Naive thymus-derived CD8-positive, alpha-beta T cell (primary cell): ENCODE measurements at places on chromosomes 4 and X.

GRCh38 chr4:154160519-154161301 is 330.9 kb downstream of the DCHS2 start:
- DNase-seq, result no peak

- no peak for DNase-seq
Observed at GRCh38 chrX:130771230-130771629, 131.8 kb downstream of the ENOX2 start.

DNA sequence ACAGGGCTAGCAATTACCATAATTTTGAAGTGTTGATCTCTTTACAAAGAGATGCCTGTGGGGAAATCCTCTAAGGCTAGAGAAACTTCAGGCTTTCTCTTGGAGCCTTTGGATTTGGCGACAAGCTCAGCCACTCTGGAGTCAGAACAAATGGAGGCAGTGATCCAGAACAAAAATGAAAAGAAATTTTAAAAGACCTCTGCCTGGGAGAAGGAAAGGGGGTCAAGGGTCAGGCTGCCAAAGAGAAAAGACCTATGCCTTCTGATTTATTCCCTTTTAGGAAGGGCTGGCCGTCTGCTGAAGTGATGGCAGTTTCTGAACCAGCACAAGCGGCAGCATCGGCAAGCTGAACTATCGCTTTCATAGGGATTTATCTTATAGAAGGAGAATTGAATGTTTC is 140.8 kb upstream of the SFRP2 start:
- DNase-seq, result no peak

- no peak for DNase-seq
Observed at GRCh38 chr4:182090186-182090585, 153.0 kb upstream of the TENM3 start.

DNA sequence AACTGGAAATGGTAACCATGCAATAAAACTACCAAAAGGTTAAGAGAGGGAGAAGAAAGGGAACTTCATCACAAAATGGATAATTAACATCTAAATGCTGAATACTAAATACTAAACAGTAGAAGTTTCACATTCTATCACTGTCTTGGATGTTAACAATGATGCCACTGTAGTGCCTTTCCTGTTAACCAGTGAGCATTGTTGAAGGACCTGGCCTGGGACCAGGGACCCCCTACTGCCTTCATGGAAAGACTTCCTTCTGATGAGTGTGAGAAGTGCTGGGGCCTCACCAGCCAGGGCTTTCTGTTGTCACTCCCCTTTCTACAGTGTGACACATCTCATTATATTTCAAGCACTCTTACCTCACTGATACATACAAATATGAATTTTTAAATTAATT is 739.3 kb upstream of the FTHL17 start:
- DNase-seq, result no peak

DNA sequence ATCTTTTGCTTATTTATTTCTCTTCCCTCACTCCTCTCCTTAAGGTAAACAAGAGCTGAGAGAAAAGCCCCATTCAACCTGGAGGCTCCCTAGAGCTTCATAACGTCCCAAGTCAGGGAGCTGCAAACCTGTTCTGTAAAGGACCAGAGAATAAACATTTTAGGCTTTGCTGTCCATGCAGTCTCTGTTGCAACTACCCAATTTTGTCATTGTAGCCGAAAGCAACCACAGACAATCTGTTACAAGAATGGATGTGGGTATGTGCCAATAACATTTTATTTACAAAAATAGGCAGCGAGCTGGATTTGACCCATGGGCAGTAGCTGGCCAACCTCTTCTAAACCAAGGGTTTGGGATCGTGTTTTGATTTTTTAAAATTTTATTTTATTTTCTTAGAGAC is 71.3 kb upstream of the TBL1X start:
- DNase-seq, result no peak

DNA sequence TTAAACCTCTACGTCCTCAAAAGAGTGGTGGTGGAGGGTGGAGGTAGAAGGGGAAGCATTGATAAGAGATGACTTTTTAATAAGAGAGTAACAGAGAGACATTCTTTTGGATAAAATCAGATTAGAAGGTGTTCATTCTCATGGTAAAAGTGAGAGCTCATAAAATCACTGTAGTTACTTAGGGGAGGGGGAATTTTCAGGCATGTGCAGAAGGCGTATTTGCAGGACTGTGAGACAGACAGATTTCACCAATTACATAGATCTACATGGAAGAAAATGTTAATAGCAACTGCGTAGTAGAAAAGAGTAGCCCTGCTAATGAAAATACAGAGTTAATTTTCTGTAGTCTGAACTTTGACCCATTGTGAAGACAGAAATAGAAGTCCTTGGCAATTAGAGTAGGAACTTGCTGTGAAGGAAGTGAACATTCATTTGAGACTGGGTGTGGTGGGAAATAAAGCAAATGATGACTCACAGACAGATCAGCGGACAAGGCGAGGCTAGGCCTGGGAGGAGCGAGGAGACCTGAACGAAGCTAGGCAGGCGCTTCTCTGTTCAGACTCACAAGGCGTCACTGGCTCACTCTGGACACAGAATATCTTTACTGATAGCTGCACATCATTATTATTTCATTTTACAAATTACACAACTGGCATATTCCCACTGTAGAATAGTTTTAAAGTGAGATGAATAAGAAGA is 57.2 kb upstream of the FAM9C start:
- no peak for DNase-seq

- DNase-seq, result no peak
Observed at GRCh38 chr4:176436293-176436973, 116.7 kb downstream of the SPCS3 start.

- DNase-seq, result no peak
Observed at GRCh38 chr4:2888886-2889285, 45.2 kb downstream of the ADD1 start.

DNA sequence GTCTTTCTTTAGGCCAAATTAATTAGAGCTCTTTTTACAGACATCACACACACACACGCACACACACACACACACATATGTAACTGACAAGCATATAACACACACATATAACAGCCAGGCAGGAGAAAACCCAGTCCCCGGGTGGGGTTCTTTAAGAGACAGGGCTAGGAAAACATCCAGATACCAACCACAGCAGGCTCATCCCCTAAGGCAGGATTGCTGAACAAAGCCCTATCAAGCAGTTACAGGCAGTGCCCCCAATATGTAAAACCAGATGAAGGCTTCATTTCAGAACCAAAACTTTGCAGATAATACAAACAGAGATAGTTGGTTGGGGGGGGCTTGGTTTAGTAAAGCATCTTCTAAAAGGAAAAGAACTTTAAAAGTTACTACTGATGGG is 18.0 kb upstream of the FAM47E start:
- no peak for DNase-seq

DNA sequence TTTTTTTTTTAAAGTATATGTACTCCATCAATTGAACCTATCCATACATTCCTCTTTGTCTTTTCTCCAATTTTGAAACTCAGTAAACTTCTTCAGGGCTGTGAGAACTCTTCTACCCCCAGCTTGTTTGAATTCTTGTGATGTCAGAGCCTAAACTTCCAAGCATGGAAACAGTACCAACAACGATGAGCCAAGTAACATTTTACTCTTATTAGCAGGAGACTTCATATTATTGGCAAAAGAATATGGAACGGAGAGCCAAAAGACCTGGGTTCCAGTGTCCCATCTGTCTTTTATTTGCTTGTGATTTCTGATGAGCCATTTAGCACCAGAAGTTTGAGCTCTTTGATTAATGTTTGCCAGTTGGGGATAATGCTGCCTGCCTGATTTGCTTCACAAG is 5.3 kb downstream of the DIAPH2 start:
- no peak for DNase-seq

DNA sequence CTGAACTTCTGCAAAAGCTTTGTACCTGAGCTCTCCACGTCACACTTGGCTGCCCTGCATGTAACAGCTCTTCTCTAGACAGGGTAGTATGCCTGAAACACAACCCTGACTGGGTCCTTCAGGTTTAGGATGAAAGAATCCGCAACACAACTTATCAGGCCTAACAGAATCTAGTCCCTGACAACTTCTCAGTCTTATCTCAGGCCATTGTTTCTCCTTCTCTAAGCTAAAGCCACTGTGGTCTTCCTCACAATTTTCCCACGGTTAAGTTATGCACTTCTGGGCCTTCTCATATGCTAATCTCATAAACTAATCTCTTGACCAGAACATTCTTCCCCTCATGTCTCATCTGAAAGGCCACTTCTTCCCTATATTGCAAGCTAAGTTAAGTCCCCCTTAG is 10.8 kb upstream of the TMPRSS11B start:
- no peak for DNase-seq

DNA sequence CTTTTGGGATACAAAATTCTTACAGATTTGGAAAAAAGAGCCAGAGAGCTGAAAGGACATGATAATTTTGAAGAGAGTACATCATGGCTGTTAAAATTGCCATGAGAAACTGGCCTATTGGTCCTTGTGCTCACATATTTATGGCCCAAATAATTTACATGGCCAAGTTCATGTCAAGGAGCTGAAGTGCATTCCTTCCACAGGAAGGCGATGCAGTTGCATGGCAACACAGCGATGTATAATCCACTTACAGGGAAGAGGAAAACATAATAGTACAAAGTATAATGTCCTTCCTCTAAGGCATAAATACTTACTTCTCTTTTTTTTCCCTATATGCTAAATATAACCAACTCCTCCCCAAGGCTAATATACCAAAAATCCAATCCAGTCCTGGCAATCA is 914.5 kb upstream of the AGA start:
- no peak for DNase-seq

GRCh38 chrX:107721318-107721717 is 54.3 kb downstream of the TSC22D3 start:
- no peak for DNase-seq

GRCh38 chr4:56026596-56026995 is 77.9 kb downstream of the CEP135 start:
- DNase-seq, result no peak

DNA sequence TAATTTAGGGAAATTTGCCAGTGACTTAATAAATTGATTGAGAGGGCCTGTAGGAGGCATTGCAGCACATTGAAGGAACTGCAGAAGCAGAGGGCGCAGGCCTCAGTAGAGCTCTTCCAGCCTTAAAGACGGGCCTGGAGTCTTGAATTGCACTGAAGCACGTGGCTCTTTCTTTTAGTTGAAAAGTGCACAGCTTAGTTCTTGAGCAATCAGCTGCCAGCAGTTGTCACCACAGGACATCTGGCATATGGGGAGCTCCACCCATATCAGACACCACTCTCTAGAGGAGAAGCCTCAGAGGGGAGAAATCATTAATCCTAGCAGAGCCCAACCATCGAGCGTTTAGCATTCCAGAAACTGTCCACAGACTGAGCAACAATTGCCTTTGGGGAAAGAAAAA is 16.0 kb upstream of the FGF16 start:
- DNase-seq, result no peak

DNA sequence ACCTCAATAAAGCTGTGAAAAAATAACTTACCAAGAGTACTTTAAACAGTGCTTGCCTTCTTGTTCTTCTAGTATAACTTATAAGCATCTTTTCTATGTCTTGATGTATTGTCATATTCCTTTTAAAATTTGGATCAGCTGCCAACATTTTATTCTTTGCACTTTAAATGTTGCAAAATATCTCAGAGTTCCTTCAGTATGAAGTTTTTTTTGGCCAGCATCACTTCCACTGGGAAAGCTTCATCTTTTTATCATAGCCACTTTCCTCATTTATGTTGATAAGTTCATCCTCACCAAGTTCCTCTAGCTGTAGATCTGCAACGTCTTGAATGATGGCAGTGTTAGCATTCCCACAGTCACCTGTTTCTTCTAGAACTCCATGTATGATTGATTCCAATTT is 24.2 kb downstream of the CXorf58 start:
- DNase-seq, result no peak

GRCh38 chr4:7500404-7500803 is 65.7 kb upstream of the PSAPL1 start:
- DNase-seq, result no peak

GRCh38 chr4:171430495-171430894 is 382.7 kb upstream of the GALNTL6 start:
- DNase-seq, result no peak

DNA sequence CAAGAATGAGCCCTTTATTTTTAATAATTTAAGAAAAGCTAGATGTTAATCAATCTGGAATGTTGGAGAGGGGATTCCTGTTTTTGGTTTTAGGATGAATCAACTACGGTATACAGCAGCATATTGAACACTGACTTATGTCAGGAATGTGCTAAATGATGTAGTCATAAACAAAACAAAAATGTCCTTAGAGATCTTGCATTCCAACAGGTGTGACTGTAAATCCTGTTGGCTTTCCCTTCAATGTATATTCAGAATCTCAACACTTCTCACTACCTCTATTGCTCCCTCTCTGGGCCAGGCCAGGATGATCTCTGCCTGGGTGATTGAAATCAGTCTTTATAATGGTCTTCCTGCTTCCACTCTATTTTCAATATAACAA is 37.8 kb upstream of the BDH2 start:
- DNase-seq, result no peak

GRCh38 chrX:18422325-18422724 is 3.1 kb upstream of the CDKL5 start:
- no peak for DNase-seq

GRCh38 chrX:6004529-6004928 is 224.1 kb downstream of the NLGN4X start:
- DNase-seq, result no peak

DNA sequence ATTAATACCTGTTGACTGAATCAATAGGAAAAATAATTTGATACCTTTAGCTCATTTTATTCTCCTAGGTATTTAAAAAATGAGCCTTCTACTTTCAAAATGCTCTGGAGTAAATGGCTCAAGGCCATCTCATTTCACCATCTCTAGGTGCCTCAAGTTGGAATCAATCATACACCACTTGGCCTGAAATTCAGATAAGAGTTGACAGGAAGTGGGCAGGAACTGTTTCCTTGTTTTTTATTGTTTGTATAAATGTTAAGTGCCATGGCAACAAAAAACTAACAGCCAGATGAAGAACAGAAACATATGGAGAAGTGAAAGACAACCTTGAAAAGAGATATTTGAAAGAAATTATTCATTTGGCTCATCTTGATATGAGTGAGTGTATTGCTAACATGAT is 12.4 kb downstream of the LIMCH1 start:
- no peak for DNase-seq

DNA sequence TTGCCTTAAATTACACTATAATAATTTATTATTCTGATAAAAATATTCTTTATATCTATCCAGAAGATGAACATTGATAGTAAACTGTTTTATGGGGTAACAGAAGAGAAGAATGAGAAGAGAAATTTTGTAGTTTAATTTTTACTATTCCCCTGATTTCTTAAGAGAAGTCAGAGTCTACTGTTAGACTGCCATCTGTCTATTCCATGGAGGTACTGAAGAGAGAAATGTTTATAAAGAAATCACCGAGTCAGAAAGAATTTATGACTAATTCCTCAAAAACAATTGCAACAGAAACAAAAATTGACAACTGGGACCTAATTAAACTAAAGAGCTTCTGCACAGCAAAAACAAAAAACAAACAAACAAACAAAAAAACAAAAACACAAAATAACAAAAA is 149.9 kb downstream of the FGF16 start:
- no peak for DNase-seq
